ENCODE measurements at places on chromosomes 12 and 14. TPM values are rescaled to one million over a fixed set of nuclear protein-coding genes. Genes with fewer than 3 reads are reported as not detected.

DNA sequence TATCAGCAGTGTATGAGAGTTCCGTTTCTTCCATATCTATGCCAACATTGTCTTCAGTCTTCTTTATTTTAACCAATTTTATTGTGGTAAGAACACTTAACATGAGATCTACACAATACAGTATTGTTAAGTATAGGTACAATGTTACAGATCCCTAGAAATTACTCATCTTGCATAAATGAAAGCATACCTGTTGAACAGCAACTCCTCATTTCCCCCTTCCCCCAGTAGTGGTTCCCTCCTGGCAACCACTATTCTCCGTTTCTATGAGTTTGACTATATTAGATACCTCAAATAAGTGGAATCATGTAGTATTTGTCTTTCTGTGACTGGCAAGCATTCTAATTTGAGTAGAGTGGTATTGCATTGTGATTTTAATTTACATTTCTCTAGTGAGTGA is 150.5 kb downstream of the CRADD start:
- DNase-seq = no peak
- H3K4me1 ChIP-seq = no peaks in the 10 kb centered on the region
- H3K36me3 ChIP-seq = no peaks in the 10 kb centered on the region
- no peak overlapping the region for H3K4me3 ChIP-seq

NOVA1 gene
- not detected for total RNA-seq

DNA sequence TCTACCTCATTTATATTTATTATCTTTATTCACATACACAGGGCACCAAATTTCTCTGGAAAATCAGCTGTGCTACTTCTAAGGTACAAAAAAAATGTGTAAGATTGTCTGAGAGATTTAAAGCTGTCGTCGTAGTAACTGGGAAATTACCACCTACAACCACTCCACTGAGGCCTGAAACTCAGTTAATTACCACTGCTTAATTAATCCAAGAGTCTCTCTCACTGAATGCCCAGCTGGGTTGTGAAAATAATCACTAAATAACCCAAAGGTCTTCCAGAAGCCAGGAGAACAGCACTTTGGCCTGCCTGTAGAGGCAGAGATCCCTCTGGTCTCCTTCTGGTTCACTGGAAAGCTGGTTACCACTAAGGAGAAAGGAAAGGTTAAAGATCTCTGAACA is 207.2 kb upstream of the TMPO start:
- no peaks in the 10 kb centered on the region for H3K4me1 ChIP-seq
- H3K27ac ChIP-seq = no peak overlapping the region
- peaks cover 6% of the 10 kb centered on the region for H3K27me3 ChIP-seq
- H3K36me3 ChIP-seq = no peaks in the 10 kb centered on the region
- DNase-seq = no peak

- no peak overlapping the region for H3K27ac ChIP-seq
- no peaks in the 10 kb centered on the region for H3K4me1 ChIP-seq
- no peak for DNase-seq
- no peak overlapping the region for H3K4me3 ChIP-seq
- no peaks in the 10 kb centered on the region for H3K36me3 ChIP-seq
These were observed 143.8 kb downstream of the ACSS3 start for GRCh38 chr12:81221681-81222080.

All from activated CD8-positive, alpha-beta T cell treated with anti-CD3 and anti-CD28 coated beads for 36 hours (primary cell).